Foreskin keratinocyte (primary cell): ENCODE measurements at places on chromosomes 3 and 15. TPM values are rescaled to one million over a fixed set of nuclear protein-coding genes. Genes with fewer than 3 reads are reported as not detected.

OTOL1 gene
- total RNA-seq: not detected in 2 replicates

EPHA6 gene
- total RNA-seq: not detected in 2 replicates

DNA sequence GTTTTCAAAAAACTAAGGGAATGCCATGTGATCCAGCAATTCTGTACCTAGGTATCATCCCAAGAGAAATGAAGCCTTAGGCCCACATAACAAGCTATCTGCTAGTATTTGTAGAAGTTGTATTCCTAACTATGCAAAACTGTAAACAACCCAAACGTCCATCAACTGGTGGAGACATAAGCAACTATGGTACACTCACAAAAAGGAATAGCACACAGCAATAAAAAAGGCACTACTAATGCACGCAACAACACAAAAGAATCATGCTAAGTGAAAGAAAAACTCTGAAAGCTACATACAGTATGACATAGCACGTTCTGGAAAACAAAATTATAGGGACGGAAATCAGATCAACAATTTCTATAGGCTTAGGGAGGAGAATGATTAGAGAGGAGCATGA lies 15.3 kb downstream of the USP50 start:
- no peak for DNase-seq

CCDC33 gene
- not detected in 2 replicates for total RNA-seq

GRCh38 chr3:13424141-13424844 lies 4.2 kb upstream of the NUP210 start:
- no peak for DNase-seq

RBM5 gene
- total RNA-seq: 70.4 and 75.6 TPM in 2 replicates

- no peak for DNase-seq
These were observed 12.5 kb downstream of the RAB27A start for GRCh38 chr15:55277116-55277564.

DISP2 gene
- total RNA-seq: 0.65 and 1.5 TPM in 2 replicates

TRPM1 gene
- total RNA-seq: not detected in 2 replicates

- DNase-seq: peak; percentile 93
These were observed 2.6 kb upstream of the PLOD2 start for GRCh38 chr3:146163584-146163983.

- no peak for DNase-seq
These were observed 36.2 kb downstream of the CBLB start for GRCh38 chr3:105832644-105833043.

DNA sequence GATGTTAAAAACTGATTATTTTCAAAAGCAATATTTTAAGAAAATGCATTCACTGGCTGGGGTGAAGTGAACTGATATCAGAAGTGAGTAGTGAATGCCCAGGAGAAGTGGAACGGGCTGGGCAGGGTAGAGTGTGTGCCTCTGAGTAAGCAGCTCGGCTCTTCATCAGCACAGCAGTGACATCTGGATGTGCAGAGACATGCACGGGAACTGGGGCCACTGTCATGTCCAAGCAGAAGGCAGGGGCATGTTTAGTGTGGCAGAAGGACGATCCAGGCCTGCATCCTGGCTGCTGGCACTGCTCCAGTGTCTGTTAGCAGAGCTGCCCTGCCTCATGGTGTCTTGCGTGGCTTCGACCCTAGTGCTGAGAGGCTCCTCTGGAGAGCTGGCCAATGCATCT lies 305.6 kb upstream of the LRRFIP2 start:
- DNase-seq: no peak

DNA sequence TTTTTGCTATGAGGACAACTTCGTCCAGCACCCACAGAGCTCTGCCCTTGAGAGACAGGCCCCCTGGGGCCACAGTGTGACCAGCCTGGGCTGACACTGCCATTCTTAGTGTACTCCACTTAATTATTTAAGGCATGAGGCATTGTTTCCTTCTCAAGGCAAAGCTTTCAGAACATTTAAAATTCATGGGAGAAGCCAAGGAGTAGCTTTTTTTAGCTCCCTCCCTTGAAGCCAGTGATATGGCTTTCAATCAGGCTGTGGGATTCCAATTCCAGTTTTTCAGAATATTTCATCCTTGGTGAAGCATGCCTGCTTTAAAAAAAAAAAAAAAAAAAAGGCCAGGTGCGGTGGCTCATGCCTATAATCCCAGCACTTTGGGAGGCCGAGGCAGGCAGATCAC lies 21.3 kb downstream of the HOMER2 start:
- DNase-seq: no peak

CSTA gene
- 336 and 383 TPM in 2 replicates for total RNA-seq

- no peak for DNase-seq
These were observed 1.5 kb downstream of the DLL4 start for GRCh38 chr15:40930430-40931299.

GUCA1C gene
- total RNA-seq: 0.28 TPM in 1 of 2 replicates, not detected in the other

DNA sequence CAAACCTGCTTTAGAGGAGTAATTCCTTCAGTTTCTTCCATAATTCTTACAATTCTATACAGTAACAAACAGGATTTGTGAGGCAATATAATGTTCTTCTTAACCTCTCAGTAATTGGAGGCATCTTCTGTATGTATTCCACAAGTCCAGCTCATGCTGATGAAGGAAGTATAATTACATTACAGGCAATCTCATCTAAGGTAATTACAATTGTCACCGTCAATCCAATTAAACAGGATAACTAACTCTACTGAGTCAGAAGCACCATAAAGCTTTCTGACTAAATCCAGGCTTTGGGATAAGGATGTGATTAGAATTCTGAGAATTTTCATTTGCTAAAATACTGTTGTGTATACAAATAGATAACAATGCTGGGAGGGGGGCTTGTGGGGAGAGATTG lies 115.2 kb upstream of the SEMA6D start:
- DNase-seq: no peak

ATP13A5 gene
- total RNA-seq: not detected in 2 replicates

DNA sequence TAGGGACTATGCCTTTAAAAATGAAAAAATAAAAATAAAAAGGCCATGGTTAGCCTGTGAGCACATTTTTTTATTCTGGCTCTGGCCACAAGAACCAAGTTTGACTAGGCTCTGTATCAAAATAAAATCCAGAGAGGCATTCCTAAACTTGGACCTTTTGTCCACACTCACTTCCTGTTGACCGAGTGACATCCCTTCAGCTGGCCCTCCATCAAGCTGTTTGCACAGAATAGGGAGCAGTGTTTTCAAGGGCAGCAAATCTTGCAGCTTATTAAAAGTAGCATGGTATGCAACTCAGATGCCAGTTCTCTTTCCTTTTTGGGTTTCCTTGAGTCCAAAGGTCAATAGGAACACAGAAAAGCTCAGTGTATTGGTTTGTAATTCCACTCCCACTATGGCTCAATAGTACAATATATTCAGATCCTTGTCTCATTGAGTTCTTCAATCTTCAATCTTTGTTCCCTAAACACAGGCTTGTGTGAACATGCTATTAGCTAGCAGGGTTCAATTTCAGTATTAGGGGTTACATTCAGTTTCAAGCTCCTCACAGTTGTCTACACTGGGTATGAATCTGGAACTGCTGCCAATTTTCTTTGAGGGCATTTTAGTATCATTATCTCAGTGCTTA lies 244.5 kb downstream of the RBMS3 start:
- DNase-seq: no peak

DNA sequence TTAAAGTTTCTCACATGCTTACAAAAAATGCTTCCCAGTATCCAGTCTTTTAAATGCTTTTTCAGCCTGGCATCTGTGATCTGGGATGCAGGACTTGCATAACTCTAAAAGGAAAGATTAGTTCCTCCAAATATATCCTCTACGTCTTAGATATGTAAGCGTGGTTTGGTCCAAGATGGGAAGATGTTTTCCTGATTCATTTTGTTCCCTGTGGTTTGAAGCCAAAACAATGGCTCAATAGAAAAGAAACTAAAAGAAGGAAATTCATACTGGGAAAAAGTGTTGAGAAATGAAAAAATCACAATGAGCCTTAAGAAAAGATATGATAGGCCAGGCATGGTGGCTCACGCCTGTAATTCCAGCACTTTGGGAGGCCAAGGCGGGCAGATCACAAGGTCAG lies 1002.8 kb downstream of the NAALADL2 start:
- DNase-seq: no peak

DNA sequence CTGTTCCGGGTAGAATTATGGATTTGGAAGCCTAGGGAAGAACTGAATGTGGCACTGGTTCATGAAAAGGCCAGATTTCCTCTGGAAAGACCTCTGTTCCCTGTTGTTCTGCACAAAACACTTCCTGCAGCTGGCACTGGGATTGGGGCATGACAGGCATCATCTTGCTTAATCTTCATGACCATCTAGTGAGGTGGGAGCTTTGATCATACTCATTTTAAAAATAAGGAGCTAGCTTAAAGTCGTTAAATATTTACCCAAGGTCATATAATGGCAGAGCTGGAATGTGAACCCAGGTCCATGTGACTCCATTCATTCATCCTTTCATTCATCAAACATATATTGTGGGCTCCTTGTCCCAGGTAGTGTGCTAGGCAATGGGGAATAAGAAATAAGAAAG lies 40.4 kb downstream of the EBLN2 start:
- no peak for DNase-seq

DNA sequence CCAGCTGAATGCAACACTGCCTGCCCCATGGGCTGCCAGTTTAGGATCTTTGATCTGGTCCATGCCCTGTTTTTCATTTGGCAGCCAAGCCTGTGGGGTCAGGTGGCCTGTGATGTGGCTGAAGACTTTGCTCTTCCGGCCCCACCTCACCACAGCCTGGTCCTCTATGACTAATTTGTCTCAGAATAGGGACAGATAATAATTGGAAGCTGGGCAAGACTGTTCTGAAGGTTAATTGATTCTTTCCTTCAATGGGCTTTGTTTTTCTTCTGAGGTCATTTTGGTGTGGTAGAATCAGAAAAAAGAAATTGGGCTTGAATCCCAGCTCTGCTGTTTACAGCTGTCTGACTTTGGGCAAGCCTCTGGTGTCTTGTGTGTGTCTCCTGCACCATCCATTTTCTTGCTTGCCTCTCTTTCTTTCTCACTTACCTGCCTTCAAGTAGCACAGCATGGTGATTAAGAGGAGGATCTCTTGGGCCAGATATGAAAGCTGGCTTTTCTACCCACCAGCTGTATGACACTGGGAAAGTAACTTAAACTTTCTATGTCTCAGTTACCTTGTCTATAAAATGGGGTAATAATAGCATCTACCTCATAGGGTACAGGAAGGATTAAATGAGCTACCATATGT lies 24.2 kb downstream of the ABHD2 start:
- no peak for DNase-seq

- no peak for DNase-seq
These were observed 24.3 kb upstream of the GP5 start for GRCh38 chr3:194423317-194423716.

DNA sequence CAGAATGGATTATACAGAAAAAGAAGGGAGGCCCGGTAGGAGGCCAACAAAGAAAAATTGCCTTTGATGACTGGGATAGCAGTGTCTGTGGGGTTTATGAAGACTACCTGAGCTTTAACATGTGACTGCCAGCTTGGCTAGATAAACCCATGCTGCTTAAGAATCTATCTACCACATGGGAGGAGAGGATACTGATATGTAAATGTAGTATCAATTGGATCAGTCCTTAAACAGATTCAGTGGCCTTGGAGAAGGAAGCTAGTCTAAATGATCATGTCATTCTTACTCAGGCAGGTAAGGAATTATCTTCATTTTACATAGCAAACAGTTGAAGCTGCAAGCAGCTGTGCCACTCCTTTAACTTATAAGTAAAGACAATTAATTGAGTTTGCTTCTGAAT lies 50.0 kb upstream of the SYNPR start:
- no peak for DNase-seq

LSG1 gene
- total RNA-seq: 37.5 and 38.8 TPM in 2 replicates

DNA sequence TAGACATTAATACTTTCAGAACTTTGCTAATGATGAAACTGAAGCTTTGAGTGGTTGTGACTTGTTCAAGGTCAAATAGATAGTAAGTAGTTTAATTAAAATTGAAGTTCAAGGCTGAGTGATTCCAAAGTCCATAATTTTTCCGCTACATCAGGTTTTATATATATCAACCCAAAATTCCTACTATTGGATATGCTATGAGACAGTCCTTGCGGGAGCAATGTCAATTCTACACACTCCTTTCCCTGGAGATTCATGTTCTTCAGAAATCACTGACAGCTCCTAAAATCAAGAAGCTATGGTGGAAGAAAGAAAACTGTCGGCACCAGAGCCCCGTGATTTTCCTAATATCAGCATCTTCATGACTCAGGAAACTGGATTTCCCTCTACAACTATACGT lies 167.6 kb downstream of the EPHA3 start:
- no peak for DNase-seq

GRCh38 chr3:66004244-66004643 lies 34.5 kb downstream of the MAGI1 start:
- no peak for DNase-seq

MESP2 gene
- total RNA-seq: 0.88 and 1.3 TPM in 2 replicates

- DNase-seq: peak; percentile 52
These were observed 1.9 kb downstream of the FNDC3B start for GRCh38 chr3:172040981-172041963.

- peak; percentile 98 for DNase-seq
These were observed 27.0 kb downstream of the HMCES start for GRCh38 chr3:129305592-129306091.

EIF5A2 gene
- total RNA-seq: 8.5 and 9.7 TPM in 2 replicates

DNA sequence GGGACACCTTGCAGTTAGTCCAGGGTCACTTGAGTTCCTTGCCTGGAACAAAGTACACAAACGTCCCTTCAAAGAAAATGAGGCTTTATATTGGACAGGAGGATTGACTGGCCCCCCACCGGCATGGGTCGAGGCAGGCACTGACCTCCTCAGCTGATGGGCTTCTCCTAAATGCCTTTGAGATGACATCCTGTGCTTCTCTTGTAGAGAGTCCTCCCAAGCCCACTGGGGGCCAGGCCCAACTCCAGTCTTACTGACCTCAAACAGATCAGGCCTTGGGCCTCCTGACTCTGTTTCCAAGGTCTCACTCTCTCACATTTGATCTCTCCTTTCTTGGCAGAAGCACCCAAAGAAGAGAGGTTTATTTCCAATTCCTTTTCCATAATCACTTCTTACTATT lies 516.1 kb downstream of the MCTP2 start:
- no peak for DNase-seq
